GM12878 (cell line): ENCODE measurements at places on chromosomes 1 and 21.

- DNase-seq = no peak
Measured at GRCh38 chr1:160618763-160619274, 28.0 kb downstream of the SLAMF1 start.

DNA sequence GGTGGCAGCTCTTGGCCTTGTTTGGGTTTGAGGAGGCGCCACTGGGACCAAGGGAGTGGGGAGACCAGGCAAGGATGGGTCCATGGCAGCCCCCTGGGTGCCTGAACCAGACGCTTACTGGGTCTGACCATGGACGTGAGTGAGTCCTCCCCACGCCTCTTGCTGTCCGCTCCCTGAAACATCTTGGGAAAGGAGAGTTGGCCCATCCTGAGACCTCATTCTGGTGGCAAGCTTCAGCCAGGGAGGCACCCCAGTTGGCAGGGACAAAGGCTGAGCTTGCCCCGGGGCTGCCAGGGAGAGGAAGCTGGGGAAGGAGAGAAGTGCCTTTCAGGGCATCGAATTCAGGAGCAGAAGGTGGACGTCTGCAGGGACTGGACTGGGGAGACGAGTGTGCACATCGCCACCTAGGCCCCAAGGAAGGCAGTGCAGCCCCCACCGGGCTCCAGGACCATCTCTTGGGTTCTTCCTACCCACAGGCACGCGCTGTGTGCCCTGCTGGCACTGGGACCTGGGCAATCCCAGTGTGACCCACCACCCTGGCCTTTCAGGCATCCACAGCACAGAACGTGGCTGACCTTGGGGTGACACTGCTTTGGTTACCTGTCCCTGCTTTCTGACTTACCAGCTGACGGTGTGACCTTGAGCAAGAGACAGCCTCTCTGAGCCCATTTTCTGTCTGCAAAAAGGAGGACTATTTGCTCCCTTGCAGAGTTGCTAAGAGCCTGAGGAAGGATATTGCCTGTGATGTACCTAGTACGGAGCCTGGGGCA, 132.9 kb upstream of the WNT4 start:
- DNase-seq = no peak

- DNase-seq = no peak
Measured at GRCh38 chr1:12619792-12620487, 1.9 kb upstream of the DHRS3 start.

DNA sequence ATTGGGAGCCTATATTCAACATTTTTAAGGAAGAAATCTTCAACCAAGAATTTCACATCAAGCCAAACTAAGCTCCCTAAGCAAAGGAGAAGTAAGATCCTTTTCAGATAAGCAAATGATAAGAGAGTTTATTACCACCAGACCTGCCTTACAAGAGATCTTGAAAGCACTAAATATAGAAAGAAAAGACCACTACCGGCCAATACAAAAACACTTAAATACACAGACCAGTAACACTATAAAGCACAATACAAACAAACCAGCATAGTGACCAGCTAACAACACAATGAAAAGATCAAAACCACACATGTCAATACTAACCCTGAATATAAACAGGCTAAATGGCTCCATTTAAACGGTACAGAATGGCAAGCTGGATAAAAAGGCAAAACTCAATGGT, 165.4 kb downstream of the MRPL39 start:
- no peak for DNase-seq

DNA sequence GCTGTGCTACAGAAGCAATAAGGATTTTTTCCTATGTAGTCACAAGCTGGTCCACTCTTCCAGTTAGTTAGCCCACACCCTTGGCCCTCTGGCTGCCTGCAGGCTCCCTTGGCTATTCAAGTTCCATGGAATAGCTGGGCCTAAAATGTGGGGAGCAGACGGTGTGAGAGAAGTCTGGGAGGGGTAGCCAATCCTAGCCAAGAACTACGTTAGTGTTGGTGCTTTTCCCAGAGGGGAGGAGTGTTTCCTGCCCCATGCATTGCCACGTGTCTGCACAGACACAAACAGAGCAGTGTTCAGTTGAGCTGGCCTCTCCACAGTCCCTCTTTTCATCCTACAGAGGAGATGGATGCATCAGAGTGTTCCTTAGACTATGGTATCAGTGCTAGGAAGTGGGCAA, 59.0 kb upstream of the IPO9 start:
- no peak for DNase-seq

GRCh38 chr1:168664069-168664834, 64.8 kb downstream of the DPT start:
- no peak for DNase-seq

- DNase-seq = peak; percentile 3
Measured at GRCh38 chr1:85894651-85895050, 186.4 kb upstream of the ZNHIT6 start.

DNA sequence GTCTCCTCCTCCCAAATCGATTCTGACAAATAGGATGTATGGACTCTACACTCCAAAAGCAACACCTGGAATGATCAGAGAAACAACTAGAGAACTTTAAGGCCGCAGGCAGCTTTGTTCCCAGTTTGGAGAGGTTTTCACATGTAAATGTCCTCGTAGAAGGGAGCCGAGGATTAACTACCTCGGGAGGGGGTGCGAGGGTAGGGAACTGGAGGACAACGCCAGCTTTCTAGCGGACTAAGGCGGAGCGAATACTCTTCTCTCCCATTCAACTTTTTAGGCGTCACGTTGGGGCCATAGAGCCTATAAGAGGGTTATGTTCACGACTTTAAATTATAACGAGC, 1.2 kb downstream of the SCAF4 start:
- no peak for DNase-seq

GRCh38 chr1:57678138-57678537, 254.3 kb upstream of the DAB1 start:
- DNase-seq = no peak

- no peak for DNase-seq
Measured at GRCh38 chr1:187326557-187326956, 497.8 kb downstream of the PLA2G4A start.

- DNase-seq = no peak
Measured at GRCh38 chr1:202584707-202585589, 125.3 kb downstream of the SYT2 start.
